Stomach (tissue), 19 donors: ENCODE measurements at places on chromosomes 3 and 15. TPM values are rescaled to one million over a fixed set of nuclear protein-coding genes. Genes with fewer than 3 reads are reported as not detected.
A peak's percentile ranks its signal among the peaks of the same experiment; 100 is the strongest.

GRCh38 chr3:187044206-187044605 lies 95.1 kb downstream of the RPL39L start:
- peak; percentile 58 for DNase-seq

PLS1 gene
- 12.5 TPM for total RNA-seq

- no peak for DNase-seq
These were observed 2.7 kb downstream of the RBM6 start for GRCh38 chr3:49942651-49943050.

PML gene
- 27.7 TPM for total RNA-seq

MEX3B gene
- total RNA-seq = not detected

SMCO1 gene
- total RNA-seq = not detected

GRCh38 chr15:62853841-62854225 lies 188.7 kb upstream of the TPM1 start:
- DNase-seq = no peak

COLQ gene
- 5.3 TPM for total RNA-seq

UROC1 gene
- total RNA-seq = not detected

- DNase-seq = no peak
These were observed 119.1 kb downstream of the GMPS start for GRCh38 chr3:155989536-155989935.

DNA sequence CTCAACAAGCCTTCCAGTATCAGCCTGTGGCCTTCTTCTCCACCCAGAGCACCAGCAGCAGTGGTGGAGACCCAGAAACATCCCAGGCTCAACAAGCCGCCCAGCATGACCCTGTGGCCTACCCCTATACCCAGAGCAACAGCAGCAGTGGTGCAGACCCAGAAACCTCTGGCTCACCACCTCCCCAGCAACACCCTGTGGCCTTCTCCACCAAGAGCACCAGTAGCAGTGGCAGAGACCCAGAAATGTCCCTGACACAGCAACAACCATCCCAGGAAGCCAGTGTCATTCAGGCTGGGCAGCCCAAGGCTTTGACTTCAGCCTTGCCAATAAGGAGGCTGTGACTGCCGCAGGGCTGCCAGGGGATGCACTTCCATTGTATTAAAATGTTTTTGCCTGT lies 16.3 kb upstream of the EMC3 start:
- no peak for DNase-seq

DNA sequence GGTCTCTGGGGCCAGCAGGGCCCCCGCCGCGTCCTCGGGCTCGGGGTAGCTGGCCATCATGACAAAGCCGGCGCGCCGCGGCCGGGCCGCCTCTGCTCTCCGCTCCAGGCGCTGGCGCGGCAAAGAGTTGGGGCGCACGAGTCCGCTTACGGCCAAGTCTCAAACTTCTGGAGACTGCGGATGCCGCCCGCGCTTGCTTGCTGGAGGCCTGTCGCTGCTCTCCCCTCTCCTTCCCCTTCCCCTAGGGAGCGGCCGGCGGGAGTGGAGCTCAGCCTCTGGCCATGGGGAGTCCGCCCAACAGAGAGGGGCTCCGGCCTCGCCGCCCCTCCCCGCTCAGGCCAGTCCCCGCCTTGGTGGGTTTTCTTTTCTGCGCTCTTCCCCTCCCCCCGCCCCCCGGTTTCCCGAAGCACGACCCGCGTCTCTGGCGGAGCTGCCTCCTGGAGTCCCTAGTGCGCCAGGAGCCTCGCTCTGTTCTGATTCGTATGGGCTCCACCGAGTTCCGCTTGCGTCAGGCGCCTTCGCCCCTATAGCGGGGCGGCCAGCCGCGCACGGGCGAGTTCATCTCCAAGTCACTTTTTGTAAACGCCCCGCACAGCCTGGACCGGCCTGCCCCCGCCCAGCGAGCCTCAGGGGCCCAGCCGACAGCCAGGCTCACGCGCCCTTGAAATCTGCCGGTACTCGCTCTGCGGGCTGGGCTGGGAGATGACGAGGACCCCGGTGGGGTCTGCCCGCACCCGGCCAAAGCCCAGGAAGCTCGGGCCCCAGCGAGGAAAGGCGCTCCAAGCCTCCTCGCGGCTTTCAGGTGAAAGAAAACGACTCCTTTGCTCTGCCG lies at the start of the genes FOXL2 and FOXL2NB:
Gene FOXL2 (minus strand): TSS at position 475 of the 832 bp plus-strand sequence. CDS start 415 bp downstream, at position 60.
Gene FOXL2NB (plus strand): TSS at position 555 of the 832 bp plus-strand sequence. CDS start 148 bp downstream, at position 703.
- no peak for DNase-seq

- DNase-seq = peak; percentile 59
These were observed 126.8 kb upstream of the ARHGEF3 start for GRCh38 chr3:56928379-56929068.

GRCh38 chr3:128548426-128549282 lies 55.7 kb upstream of the GATA2 start:
- peak; percentile 18 for DNase-seq

GADL1 gene
- total RNA-seq = not detected

DNA sequence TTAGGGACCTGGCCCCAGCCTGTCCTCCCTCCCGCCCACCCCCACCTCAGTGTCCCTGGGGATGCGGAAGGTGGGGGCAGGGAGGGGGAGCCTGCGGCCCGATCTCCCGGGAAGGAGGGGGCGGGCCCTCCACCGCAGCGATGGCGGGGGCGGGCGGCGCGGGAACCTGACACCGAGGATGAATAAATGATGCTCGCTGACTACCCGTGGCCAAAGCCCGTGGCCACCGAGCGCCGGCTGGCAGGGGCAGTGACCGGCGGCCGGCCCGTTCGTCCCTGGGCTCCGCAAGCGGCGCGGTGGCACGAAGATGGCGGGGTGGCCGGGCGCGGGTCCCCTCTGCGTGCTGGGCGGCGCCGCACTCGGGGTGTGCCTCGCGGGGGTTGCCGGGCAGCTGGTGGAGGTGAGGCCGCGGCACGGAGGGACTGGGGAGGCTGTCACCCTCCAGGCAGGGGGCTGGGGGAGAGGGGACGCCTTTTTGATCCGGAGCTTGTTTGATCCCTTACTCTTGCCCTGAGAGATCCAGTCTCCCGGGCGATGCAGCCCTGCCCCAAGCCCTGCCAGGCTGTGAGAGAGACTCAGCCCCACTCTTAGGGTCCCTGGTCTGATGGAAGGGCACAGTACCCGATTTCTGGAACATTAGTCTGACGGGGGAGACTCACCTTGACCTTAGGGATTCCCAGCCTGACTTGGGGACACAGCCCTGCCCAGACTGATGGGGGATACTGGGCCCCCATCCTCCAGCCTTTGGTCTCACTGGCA lies at the start of gene TMIE:
Gene TMIE (plus strand): TSS at position 212 of the 759 bp plus-strand sequence. CDS start 96 bp downstream, at position 308.
- DNase-seq = no peak

- no peak for DNase-seq
These were observed 41.4 kb downstream of the SACM1L start for GRCh38 chr3:45730409-45731154.

- DNase-seq = peak; percentile 68
These were observed 777 bp downstream of the GPR160 start for GRCh38 chr3:170038434-170039110.

DNA sequence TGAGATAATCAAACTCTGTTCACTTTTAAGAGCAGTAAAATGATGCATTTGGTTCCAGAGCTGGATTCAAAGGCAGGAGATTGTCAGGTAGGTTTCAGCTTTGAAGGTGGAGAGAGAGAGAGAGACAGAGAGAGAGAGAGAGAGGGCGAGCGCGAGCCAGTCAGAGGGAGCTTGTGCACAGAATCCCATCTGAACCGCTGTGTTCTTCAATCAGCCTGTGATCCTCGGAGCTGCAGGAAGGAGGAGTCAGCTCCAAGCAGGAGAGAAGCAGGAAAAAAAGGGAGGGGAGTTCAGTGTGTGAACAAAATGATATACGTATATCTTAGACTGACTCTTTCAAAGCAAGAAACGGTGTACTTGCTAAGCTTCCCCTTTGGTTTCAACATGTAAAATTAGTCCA lies at the start of gene GPR149:
Gene GPR149 (minus strand): TSS at position 177 of the 400 bp plus-strand sequence. CDS start 575 bp downstream, outside the sequence.
- DNase-seq = no peak

GRCh38 chr3:148923592-148923991 lies 58.5 kb downstream of the CPA3 start:
- DNase-seq = no peak

GRCh38 chr3:72520690-72521308 lies 327.4 kb downstream of the SHQ1 start:
- DNase-seq = peak; percentile 50

ARNT2 gene
- total RNA-seq = 6.2 TPM

GRCh38 chr3:71536376-71536965 lies 47.1 kb downstream of the FOXP1 start:
- no peak for DNase-seq

- DNase-seq = no peak
These were observed 79.0 kb downstream of the MYLK start for GRCh38 chr3:123805101-123805500.

DNA sequence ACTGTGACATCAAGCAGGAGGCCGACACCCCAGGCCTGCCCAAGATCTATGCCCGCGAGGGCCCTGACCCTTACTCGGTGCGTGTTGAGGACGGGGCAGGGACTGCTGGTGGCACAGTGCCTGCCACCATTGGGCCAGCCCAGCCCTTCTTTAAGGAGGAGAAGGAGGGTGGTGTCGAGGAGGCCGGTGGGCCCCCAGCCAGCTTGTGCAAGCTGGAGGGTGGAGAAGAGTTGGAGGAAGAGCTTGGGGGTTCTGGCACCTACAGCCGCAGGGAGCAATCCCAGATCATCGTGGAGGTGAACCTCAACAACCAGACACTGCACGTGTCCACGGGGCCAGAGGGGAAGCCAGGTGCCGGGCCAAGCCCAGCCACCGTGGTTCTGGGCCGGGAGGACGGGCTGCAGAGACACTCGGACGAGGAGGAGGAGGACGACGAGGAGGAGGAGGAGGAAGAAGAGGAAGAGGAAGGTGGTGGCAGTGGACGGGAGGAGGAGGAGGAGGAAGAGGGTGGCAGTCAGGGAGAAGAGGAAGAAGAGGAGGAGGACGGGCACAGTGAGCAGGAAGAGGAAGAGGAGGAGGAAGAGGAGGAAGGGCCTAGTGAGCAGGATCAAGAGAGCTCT lies 5.4 kb downstream of the ZBTB47 start:
- DNase-seq = no peak

- no peak for DNase-seq
These were observed 20.3 kb downstream of the PDZRN3 start for GRCh38 chr3:73604451-73604850.

ZCWPW2 gene
- 1.7 TPM for total RNA-seq

GRCh38 chr3:74302969-74303368 lies 311.5 kb downstream of the CNTN3 start:
- DNase-seq = no peak

ZBTB47 gene
- 17.0 TPM for total RNA-seq

DNA sequence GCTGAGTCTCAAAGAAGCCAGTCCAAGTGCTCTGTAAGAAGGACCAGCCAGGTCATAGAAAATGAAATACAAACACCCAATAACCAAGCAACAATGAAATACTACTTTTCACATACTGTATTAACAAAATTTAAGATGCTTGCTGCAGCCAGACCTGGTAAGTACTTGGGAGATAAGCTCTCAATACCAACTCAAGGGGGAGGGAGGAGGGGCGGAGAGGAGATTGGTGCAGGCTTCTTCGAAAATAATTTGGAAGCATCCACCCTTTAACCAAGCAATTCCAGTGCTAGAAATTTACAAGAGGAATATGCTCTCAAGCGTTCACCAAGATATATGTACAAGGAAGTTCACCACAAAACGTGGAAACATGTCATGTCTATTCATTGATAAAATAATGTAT lies 7.6 kb upstream of the LRRC2 start:
- no peak for DNase-seq

SKOR1 gene
- total RNA-seq = 5.8 TPM

DNA sequence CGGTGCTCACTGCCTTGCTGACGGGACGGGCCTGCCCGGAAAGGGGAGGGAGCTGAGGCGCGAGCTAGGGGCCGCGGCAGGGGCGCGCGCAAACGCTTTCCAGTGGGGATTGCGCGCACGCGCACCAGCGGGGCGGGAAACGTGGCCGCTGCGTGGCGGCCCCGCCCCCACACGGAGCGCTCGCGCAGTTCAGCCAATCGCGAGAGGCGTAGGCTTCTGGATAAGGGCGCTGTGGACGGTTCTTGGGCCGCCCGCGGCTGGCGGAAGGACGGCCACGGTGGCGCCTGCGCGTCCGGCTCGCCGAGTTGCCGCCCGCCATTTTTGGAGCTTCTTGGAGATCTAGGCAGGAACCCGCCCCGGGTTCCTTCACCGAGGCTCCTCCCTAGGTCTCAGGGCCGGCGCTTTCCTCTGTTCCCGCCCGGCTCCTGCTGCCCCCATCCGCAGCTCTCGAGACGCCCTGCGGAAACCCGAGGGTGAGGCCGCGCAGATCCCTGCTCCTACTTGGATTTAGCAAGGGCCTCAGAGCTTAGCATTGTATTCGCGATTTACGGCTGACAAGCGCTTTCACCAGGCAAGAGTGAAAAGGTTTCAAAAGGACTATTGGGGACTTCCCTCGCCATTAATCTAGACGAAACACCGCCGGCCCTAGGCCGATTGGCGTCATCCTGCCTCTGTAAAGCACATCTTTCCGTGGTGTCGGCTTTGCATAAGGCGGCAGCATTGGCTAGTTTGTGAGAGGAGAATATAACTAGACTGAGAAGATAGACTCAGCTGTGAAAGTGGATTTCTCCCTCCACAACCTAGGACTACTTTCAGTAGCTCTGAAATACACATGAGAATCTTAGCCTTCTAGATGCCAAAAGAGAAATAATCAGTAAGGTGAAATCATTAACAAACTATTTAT lies 496 bp upstream of the STAG1 start:
- DNase-seq = peak; percentile 100

CCDC33 gene
- total RNA-seq = 0.73 TPM

GRCh38 chr15:95458721-95459120 lies 871.8 kb upstream of the NR2F2 start:
- peak; percentile 63 for DNase-seq

POLQ gene
- 6.4 TPM for total RNA-seq

- DNase-seq = no peak
These were observed 240.7 kb upstream of the TBC1D5 start for GRCh38 chr3:17983106-17983505.

GRCh38 chr3:28328188-28329151 lies 20.1 kb upstream of the ZCWPW2 start:
- no peak for DNase-seq

- DNase-seq = peak; percentile 30
These were observed 2.9 kb upstream of the NME9 start for GRCh38 chr3:138332472-138333073.

CEMIP gene
- total RNA-seq = 1.3 TPM

DNA sequence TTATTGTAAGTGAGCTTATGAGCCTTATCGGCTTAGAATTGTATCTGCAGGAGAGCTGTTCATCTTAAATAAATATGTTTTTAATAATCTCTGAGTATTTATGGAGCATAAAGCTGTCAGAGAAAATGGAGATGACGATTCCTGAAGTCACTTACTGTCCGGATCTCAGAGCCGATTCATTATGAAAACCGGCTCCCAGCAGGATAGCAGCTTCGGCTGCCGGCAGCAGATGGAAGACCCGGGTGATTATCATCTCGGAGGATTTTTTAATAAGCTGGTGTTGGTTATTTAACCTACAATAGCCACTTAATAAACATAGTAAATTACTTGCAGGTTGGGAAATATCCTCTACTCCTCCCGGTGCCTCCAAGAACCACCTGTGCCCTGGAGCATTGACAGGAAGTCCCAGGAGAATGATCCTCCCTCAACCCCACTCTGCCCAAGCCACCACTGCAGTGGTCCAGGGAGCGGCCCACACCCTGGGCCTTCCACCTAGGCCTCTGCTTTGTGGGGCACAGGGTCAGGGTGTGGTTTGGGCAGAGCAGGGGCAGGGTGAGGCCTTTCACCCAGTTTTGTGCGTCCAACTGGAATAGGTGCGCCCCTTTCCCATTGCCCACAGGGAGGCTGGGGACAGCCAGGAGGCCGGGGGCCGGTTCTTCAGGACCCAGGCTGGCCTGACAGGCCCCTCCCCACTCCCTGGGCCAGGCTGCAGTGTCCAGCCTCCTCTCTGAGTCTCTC lies 42.2 kb upstream of the PRR23E start:
- no peak for DNase-seq
